ENCODE measurements at places on chromosomes 4 and X.

- peak; percentile 72 for DNase-seq
Measured at GRCh38 chrX:40152173-40152711, 54.5 kb upstream of the BCOR start.

DNA sequence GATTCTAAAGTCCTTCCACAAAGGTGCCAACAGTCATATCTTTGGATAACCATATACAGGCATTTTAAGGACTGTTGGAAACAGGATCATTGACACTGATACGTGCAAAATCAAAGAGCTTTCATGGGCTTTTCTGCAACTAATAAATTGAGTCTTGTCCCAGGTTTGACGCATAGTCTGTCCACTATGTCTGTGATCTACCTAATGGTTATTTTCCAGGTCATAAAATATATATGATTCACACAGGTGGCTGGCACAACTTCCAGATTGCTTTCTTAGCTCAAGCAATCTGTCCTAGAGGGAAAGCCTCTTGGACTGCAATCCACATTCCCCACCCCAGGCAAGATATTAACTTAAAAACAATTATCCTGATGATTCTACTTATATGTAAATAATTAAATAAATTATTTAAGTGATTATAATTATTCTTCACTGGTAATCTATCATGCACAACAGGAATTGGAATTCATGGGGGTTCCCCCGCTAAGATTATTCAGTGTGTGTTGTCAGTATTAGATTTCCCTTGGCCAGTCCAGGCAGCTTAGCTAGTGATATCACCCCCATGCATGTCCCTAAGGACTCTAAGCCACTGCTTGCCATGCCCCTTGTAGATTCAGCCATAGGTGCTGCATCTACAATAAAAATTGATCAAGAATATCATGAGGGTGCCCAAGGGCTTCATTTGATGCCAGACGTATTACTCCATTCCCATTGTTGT is 97.8 kb downstream of the TLL1 start:
- no peak for DNase-seq

DNA sequence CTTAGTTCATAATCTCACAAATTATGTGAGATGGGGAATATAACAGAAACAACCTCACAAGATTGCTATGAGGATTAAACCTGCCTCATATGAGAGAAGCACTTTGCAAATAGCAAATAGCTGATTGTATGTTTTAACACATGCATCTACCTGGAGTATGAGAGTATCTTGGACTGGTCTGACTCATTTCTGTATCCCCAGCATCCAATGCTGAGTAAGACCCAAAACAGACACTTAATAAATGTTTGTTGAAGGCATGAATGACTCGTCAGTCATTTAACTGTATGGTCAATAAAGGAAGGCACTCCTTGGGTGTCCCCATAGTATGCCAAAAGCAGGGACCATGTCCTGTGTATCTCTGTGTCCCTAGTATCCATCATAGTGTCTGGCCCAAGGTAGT is 350.9 kb upstream of the F9 start:
- DNase-seq = no peak

GRCh38 chr4:119207051-119207450 is 5.5 kb upstream of the USP53 start:
- DNase-seq = no peak

DNA sequence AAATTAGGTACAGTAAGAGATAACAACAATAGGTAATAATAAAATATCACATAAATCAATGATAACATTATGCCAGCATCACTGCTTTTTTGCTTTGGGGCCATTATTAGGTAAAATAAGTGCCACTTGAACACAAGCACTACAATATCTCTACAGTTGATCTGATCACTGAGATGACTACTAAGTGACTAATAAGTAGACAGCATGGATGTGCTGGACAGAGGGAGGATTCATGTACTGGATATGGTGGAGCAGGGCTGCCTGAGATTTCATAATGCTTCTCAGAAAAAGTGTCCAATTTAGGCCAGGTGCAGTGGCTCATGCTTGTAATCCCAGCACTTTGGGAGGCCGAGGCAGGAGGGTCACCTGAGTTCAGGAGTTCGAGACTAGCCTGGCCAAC is 137.8 kb upstream of the IL1RAPL2 start:
- no peak for DNase-seq

DNA sequence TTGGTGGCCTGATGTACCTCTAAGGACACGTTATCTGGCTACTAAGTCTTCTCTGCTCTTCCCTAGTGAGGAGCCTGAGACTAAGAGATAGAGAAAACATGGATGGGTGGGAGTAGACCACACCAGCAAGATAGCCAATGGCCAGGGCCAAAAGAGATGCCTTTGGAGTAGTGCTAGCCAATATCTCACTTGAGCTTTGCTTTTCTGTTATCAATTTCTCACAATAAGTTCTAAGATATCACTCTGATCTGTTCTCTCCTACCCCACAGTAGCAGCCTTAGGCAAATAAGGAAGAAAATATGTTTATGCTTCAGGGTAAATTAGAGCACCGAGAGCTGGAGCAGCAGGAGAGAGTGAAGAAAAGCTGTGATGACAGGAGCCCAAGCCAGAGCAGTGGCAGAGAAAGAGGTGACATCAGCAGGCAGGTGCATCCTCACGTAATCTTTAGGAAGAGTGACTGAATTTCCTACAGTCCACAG is 343.9 kb upstream of the NOCT start:
- DNase-seq = no peak
